ENCODE measurements at places on chromosomes 6 and 20.
A peak's percentile ranks its signal among the peaks of the same experiment; 100 is the strongest.

DNA sequence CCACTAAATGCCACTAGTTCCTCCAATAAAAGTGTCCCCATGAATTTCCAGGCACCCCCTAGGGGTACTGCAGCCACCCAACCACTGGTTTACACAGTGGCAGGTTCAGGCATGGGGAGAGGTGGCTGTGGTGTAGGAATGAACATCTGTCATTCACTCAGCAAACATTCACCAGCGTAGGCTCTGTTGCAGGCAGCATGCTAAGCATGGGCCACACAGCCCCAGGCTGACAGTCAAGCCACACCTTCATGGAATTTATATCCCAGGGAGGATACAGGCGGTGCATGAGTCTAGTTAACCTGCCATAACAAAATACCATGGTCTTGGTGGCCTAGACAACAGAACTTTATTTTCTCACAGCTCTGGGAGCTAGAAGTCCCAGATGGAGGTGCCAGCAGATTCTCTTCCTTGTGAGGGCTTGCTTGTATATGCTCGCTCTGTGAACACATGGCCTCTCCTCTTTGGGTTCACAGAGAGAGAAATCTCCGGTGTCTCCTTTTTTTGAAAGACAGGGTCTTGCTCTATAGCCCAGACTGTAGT is 135.7 kb downstream of the EYA2 start:
- DNase-seq, result no peak

DNA sequence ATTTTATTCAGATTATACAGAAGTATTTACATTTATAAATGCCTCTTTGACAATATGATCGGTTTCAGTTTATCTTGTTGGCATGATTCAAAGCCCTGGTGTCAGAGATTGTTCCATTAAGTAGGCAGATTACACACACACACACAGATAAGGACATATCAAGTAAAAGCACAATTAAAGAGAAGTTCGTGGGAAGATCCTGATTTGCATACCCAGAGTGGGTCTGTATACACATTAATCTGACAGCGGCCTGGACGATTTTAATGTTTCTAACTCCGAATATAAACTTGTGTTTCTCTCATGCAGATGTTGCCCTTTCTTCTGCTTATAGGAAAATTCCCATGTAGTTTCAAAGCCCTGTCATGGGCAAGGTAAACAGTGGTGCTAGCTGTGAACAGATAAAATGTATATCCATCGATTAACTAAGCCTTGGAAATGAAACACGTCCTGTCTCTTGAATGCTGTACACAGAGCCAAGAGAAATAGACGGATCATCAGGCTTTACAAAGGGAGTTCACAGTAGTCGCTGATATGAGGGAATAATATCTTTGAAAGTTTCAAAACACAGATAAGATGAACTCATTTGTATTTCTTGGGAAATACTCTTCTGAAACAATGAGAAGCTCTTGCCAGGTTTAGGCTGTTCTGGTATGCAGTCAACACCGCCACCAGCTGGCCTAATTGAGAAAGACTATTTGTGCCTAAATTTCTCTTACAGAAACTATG is 108.2 kb upstream of the GMDS start:
- peak; percentile 75 for DNase-seq

DNA sequence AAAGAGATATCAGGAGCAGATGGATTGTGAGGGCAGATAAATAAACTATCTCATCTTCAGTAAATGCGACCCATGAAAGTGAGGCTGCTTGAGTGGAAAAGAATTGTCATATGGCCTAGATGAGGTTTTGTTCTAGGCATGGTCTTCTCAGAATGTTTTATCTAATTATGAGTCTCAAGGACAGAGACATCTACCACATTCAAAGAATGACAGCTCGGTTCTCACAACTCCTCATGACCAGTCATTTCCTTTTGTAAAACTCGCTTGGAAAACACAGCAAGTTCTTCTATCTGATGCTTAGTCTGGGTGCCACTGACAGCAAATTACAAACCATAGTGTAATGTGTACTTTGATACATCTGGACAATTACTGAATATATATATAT is 140.5 kb downstream of the CCDC170 start:
- no peak for DNase-seq

GRCh38 chr6:170453586-170454511 is 99.3 kb downstream of the PSMB1 start:
- no peak for DNase-seq

- DNase-seq, result peak; percentile 92
These were observed 30.5 kb downstream of the GRM4 start for GRCh38 chr6:34115403-34115795.

GRCh38 chr6:79608334-79609224 is 22.6 kb upstream of the SH3BGRL2 start:
- no peak for DNase-seq

DNA sequence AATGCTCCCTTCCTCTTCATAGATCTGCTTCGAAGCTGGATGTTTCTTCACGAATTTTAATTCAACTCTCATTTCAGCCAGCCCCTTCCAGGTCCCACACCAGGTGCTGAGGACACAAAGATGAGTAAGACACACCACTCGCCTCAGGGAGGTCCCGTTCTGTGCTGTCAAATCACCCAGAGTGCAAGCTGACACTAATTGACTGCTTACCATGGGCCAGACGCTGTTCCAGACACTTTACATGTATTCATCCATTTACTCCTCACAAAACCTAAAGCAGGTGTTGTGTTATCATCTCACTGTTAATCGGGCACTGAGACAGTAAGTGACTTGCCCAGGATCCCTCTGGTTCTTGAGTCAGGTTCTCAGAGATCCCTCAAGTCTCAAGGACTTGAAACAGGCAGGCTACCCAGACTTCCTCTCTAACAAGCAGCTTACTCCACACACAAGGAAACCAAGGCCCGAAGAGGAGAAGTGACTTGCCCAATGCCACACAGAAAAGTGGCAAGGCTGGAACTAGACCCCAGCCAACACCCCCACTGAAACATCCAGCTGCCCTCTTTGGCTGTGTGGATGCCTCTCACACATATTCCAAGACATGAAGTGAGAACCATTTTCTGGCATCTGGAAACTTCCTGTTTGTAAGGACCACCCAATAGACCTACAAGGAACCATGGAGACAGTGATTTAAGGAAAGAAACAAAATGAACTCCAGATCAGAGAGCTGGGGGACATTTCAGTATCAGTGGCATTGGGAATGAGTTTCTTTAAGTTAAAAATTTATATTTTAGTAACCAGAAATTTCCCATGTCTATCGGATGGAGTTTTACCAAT is 174.5 kb downstream of the CDC5L start:
- DNase-seq, result no peak

DNA sequence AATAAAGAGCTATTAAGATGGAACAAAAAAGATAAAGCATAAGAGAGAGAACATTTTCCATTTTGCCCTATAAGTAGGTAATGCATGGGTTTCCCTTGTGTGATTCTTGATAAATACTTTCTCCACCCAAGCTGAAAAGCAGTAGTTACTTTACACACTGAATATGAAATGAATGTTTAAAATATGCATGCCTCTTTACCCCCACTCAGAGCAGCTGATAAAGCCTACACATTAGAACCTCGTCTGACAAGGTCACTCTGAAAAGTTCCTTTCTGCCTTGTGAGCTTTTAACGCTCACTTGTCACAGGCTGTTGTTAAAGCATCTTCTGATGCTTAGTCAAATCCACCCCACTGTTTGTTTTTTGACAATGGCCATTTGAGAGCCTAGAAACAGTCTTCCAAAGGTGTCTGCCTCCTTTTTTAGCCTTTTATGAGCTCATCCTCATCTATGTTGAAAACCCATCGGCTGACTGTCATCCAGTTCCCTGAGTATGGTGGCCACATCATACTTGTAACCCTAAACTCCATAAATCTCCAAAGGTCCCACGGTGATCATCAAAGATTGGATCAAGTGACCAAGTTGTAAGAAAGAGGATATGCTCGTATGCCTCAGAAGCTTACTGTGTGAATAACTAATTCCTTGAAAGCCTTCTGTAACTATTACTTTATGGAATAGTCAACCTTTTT is 102.8 kb downstream of the ATXN1 start:
- DNase-seq, result peak; percentile 14

DNA sequence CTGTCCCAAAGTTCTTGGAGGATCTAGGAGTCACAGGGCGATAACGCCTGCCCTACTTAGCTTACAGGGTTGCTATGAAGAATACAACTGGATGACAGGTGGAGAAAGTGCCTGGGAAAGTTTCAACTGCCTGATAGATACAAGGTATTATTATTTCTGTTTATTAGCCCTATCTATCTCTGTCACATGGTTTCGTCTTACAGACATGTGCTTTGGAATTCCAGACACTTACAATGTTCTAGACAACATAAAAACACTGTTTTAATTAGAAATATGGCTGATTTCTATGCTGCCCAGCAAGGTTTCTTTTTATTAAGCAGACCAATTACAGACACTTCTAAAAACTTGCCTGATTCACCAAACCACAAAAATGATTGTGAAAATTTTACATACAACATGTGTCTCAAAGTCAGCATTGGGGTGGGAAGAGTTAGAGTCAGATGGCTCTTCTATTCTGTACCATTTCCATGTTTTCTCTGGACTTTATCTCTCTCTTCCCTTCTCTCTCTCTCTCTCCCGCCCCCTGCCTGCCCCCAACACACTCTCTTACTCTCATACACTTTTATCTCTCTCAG is 50.0 kb downstream of the GJA10 start:
- DNase-seq, result no peak

DNA sequence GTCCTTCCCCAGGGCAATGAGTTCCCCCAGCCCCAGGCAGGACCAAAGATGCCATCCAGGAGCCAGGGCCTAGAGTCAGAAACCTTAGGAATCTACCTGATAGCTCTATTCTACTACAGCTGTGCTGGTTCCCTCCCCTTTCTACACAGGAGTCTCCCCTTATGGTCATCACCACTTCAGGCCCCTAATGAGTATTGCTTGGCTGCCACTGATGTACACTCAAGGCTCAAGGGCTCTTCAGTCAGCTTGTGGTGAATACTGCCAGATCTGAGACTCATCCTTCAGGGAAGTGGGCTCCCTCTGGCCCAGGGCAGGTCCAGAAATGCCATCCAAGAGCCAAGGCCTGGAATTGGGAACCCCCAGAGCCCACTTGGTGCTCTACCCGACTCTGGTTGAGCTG is 248.6 kb downstream of the ALDH8A1 start:
- DNase-seq, result no peak

GRCh38 chr20:57998276-57998675 is 230.2 kb downstream of the ANKRD60 start:
- no peak for DNase-seq
